ENCODE measurements at places on chromosomes 4 and X.

GRCh38 chr4:83708500-83709175 is 172.7 kb downstream of the GPAT3 start:
- no peak for DNase-seq

GRCh38 chr4:72712997-72713396 is 144.0 kb upstream of the ADAMTS3 start:
- DNase-seq: no peak

DNA sequence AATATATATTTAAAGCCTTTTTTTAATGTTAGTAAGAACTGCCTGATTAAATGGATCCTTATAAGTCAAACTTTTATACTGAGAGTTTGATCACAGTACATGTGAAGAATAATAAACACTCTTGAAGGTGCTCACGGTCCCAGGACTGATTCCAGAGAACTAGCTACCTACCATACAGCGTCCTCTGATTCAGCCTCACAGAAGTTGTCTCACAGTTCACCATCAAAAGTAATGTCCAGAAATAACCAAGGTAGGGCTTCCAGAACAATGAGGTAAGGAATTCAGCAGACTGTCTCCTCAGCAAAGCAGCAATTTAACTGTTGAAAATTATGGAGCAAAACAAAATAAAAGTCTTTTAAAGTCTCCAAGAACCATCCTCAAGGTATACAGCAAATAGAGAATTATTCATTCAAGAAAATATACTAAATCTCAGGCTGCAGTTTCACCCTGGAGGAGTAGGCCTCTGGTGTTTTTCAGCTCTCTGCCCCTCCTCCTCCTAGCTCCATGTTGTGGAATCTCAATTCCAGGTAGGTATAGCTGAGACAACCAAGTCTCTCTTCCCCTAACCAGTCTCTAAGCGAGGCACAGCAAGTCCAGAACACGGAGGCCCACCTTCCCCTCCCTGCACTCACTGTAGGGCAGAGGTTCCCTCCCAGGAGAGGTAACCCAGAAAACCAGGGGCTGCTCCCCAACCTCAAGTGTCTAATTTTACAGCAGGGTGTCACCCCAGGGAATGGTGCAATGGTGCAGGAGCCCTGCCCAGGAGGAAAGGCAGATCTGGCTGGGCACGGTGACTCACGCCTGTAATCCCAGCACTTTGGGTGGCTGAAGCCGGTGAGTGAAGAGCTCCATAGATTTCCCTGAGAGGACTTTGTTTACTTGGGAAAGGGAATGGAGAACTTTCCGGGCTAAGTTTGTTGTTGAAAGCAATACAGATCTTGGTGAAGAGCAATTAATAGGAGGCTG is 28.6 kb downstream of the FAM241A start:
- DNase-seq: no peak

DNA sequence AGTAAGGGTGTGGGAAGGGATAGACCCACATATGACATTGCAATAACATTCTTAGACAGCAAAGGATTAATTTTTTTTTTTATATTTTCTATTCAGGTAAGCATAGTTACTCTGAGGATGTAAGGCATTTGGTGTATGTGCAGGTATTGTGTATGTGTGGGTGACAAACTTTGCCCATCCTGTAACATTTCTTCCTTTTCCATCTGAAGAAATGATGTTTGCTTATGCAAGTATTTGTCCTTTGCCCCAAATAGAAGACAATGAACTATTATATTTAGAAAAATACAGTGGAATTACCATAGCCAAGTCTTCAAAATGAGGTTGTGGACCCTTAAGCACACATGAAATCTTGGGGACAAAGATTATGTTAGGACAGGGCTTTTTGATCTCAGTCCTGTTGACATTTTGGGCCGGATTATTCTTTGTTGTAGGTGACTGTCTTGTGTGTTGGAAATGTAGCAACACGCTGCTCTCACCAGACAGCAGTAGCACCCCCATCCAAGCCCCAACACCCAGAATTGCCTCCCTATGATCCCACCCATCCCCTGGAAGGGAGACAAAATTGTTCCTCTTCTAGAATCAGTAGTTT is 1244.7 kb downstream of the STIM2 start:
- no peak for DNase-seq

DNA sequence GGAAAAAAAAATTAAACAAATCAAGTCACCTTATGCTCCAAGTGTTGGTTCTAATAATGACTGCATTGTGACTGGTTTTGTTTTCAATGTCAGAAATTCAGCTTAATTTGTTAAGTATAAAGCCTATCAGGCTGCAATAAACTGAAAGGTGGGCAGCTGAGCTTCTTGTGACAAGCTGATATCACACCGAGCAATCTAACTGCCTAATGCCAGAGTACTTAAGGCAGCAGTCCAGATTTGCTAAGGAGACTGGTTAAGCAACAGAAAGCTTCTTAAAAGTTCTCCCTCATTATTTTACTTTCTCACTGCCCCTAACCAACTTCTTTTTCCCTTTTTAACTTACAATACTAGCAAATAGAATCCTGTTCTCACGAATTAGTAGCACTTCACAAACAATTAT is 201.0 kb downstream of the MAB21L2 start:
- no peak for DNase-seq

- DNase-seq: no peak
These were observed 25.9 kb downstream of the C4orf50 start for GRCh38 chr4:5992171-5992827.

DNA sequence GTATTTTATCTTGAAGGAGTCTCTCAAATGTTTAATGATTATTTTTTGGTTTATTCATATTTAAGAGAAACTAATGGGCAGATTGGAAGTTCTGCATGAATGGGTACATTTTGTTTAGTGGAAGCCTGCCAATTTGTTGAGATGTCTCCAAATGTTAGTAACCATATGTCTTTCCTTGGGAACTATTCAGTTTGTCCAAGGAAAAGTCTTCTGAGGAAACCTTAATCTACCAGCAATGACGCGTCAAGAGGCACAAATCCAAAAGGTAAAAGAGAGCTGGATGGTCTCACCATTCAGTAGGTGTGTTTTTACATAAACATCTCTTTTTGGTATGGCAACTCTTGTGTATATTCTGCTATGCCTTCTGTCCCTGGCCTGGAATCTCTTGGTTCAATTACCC is 37.4 kb upstream of the NDST3 start:
- no peak for DNase-seq

- no peak for DNase-seq
These were observed 236.0 kb downstream of the AFAP1 start for GRCh38 chr4:7703688-7704087.

DNA sequence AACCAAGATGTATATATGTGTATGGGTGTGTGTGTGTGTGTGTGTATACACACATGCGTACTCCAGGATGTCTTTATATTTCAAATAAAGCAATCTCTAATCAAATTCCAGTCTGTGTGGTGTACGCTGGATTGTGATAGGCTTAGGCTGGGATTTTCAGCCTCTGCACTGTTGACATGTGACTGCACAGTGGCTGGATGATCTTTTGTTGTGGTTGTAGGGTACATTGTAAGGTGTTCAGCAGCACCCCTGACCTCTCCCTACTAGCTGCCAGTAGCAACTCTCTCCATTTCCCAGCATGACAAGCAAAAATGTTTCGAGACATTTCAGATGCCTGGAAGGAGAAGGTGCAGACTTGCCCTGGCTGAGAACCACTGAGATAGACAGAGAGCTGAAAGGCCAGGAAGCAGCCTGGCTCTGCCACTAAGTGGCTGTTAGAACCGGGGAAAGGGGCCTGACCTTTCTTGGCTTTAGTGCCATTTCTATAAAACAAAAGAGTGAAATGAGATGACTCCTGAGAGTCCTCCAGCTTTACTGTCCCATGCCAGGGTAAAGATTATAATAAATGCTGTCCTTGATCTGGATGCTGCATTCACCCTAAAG is 10.5 kb downstream of the PGM2 start:
- DNase-seq: no peak

DNA sequence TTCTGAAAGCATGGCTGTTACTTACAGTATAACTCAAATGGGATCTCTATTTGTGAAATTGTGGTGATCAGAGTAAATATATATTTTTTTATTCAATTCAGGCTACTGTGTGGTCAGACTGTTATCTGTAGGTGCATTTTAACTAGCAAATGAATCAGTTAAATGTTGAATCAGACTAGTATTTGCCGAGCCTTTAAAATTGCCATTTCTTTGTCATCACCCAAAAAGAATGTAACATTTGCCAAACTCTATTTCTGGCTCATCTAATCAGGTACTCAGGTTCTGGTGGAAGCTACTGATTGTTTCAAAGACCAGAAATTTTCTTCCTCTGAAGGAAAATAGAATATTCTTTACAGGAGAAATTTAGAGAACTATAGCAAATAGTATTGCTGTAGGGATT is 1.8 kb upstream of the NAA15 start:
- DNase-seq: no peak

DNA sequence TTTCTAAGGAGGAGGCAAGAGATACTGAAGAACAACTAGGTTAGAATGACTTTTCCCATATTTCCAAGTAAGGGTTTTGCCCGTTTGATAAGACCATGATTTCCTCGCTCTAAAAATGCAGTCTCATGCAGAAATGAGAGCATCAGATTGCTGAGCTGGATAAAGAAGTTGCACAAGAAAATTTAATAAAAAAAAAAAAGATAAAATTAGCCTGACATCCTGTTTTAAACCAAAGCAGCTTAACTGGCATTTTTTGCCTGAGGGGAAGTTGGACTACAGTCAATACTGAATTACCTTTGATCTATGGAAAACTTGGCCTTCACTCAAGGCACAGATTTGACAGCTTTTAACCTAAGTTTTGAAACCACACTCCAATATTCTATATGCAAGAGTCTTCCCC is 208.4 kb downstream of the GASK1B start:
- DNase-seq: no peak

- no peak for DNase-seq
These were observed 510 bp downstream of the HMGB3 start for GRCh38 chrX:150983521-150984168.

DNA sequence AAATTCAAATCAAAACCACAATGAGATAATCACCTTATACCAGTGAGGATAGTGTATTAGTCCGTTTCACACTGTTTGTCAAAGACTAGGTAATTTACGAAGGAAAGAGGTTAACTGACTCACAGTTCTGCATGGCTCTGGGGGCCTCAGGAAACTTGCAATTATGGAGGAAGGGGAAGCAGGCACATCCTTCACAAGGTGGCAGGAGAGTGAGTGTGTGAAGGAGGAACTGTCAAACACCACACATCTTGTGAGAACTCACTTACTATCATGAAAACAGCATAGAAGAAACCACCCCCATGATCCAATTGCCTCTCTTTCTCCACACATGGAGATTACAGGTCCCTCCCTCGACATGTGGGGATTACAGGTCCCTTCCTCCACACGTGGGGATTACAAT is 54.7 kb upstream of the TRPC5 start:
- DNase-seq: no peak

DNA sequence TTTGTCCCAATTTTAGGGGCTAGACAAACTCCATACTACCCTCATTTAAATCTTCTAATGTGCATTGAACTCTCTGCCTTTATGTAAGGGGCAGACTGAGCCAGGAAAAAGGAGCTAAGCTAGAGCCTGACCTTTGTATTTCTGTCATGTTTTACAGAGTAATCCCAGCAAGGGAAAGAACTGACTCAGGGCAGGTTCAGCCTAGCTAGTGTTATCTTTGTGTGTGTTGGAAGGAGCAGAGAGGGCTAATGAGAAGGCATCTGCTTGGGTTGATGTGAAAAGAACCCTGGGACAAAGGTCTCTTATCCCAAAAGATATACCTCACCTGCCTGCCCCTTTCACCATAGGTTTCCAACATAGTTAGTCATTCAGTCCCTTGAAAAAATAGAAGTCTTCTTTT is 31.7 kb downstream of the IGSF1 start:
- DNase-seq: no peak

- no peak for DNase-seq
These were observed 64.5 kb downstream of the CENPC start for GRCh38 chr4:67480810-67481209.

DNA sequence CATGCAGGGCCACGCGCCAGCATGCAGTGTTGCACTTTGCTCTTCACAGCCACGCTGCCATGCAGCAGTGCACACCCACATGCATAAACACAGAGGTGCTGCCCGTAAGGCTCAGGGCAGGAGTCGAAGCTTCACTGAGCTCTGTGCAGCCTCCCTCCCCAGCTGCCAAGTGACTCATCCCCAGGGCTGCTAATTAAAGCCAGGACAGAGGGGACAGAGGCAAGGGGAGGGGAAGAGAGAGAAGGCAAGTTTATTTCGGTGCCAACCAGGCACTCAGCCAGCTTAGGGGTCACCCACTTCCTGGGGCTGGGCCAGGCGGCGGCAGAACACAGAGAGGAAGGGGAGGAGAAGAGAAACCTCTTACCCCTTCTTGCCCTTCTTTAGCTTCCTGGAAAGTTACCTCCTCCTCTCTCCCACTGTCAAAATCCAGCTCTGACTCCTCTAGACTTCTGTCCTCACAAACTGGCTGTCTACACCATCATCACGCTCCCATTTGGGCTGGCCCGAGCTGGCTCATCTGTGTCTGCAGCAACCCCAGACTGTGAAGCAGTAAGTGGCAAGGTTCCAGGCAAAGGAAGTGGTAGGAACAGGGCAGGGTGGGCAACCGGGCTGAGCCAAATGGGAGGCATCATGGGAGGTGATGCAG is 6.2 kb upstream of the IQSEC2 start:
- DNase-seq: no peak

DNA sequence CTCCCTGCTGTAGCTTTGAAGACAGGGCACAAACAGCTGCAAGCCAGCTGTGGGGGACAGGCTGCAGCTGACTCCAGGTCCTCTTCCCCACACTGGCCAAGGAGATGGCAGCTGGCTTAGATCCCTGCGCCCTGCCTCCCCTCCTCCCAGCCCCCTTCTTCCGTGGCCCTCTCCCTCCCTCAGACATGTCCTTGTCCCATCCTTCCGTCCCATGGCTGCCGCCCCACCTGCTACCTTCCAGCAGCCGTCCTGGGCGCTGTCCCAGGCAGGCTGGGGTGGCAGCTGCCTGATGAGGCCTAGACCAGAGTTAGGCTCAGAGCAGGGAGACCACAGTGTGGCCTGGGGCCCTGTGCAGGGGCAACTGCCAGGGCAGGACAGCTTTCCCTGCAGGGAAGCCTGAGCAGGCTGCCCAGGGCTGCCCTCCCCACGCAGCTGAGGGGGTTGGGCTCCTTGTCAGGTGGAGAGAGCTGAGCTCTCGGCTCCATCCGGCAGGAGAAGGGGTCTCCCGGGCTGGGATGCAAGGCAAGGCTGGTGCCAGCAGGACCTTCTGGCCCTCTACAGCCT is 3.3 kb upstream of the BGN start:
- DNase-seq: no peak

GRCh38 chr4:56708146-56708545 is 27.1 kb upstream of the HOPX start:
- no peak for DNase-seq

GRCh38 chr4:38495446-38495845 is 168.6 kb upstream of the KLF3 start:
- no peak for DNase-seq

DNA sequence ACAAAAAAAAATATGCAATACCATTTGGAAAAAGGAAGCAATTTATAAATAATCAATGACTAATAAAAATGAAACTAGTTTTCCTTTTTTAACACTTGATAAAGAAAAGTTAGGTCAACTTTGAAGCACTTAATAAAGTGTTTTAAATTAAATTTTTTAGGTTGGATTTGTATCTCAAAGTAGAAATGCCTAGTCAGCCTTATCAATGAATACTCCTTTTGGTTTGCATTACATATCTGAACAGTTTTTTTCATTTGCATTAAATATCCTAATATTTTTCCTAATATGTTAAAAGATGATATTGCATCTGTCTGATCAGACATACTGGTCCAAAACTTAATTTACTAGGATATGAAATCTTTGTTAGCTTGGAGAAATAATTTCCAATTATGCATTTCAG is 155.8 kb upstream of the ZFP42 start:
- DNase-seq: no peak
